NCI-H2081 treated with DMSO at 0.1 percent for 48 hours (cell line): ENCODE measurements at places on chromosomes 1 and 21.

- DNase-seq = peak; percentile 19
Measured at GRCh38 chr1:116724765-116725375, 29.4 kb upstream of the CD2 start.

DNA sequence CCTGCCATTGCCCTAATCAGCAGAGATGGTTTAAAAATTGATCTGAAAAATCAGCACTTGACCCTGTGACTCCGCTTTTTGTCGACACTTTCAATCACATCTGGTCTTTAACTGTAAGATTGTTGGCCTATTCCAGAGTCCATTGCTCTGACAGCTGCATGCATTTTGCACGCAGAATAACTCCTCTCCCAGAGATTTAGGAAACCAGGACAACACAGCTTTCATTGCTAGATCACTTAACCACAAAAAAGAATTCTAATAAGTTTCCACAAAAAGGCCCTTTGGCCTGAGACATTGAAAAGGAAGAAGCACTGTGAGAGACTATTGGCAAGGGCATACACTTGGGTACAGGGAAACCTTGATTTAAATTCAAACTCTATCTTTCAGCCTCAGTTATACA, 373.1 kb downstream of the TGFB2 start:
- no peak for DNase-seq

DNA sequence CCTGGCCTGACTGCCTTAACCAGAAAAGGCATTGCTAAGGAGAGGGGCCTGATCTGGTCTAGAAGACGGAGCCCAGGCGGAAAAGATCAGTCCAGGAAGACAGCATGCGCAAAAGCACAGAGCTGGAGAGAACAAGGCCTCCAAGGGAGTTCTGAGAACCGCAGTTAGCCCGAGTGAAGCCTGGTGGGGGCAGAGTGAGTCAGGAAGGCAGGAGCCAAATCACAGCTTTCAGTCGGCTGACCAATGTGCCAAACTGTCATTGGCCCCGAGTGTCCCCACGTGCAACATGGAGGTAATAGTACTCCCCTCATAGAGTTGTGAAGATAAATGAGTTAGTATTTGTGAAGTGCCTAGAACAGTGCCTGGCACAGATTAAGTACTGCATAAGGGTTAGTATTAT, 1.2 kb upstream of the TSPAN2 start:
- no peak for DNase-seq

- no peak for DNase-seq
Measured at GRCh38 chr1:222877854-222878253, 63.0 kb downstream of the DISP1 start.

DNA sequence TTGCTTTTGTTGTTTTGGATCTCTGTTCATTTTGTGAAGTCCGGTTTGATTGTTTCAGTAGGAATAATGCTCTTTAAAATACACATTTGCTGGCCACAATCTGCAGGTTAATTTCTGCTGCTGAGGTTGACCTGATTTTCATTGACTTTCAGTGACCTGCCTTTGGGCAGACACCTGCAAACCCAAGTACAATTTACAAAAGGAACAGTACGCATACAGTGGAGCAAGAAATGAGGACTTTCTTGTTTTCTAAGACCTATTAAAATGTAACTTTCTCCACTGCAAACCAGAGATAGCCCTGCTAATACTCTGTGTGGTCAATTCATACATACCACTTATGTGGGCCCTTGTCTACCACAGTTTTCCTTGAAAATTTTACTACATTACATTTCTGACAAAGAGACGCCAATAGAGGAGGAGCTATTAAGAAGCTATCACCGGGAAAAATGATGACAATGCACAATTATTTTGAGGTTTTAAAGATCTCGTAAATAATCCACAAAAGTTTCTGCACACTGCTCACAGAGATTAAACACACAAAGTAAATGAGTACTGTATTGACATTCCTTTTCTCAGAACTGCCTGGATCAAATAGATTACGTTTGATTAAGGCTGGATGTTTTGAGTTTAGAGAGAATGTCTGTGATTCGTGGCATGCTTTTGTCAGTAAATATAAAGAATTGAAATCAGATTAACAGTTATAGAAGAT, 141.9 kb downstream of the SDCCAG8 start:
- DNase-seq = no peak

- DNase-seq = no peak
Measured at GRCh38 chr21:28776251-28776650, 216.4 kb downstream of the LTN1 start.

DNA sequence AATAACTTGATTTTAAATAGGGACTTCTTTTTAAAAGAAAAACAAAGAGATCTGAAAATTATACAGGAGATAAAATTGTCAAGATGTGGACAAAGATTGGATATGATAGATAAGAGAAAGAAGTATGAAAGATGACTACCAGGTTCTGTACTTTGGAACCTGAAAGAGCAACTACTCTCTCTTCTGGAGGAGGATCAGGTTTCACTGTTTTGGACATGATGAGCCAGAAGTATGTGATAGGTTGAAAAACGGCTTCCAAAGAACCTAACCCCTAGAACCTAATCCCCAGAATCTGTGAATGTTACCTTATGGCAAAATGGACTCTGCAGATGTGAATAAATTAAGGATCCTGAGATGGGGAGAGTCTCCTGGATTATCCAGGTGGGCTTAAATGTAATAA, 26.2 kb downstream of the RSBN1 start:
- DNase-seq = no peak
